ENCODE measurements at places on chromosomes 3 and 15. TPM values are rescaled to one million over a fixed set of nuclear protein-coding genes. Genes with fewer than 3 reads are reported as not detected.

Gene OXSR1
- 50.3 TPM for total RNA-seq

Gene SLC27A2
- not detected for total RNA-seq

Gene SPINK8
- not detected for total RNA-seq

Gene IL5RA
- not detected for total RNA-seq

Gene CSPG5
- total RNA-seq = under 0.01 TPM

Gene USP50
- 1.1 TPM for total RNA-seq

Gene SPATA12
- total RNA-seq = not detected

Gene KLHL6
- total RNA-seq = under 0.01 TPM

Gene TMEM108
- total RNA-seq = 0.36 TPM

Gene KLF15
- total RNA-seq = 4.4 TPM

Gene PPP2R3A
- 23.9 TPM for total RNA-seq

Gene ADAMTSL3
- total RNA-seq = 0.72 TPM

Gene PSMA4
- total RNA-seq = 209 TPM

Gene MEX3B
- 11.2 TPM for total RNA-seq

Gene LEKR1
- 1.5 TPM for total RNA-seq

Gene P2RY14
- total RNA-seq = not detected

Gene ST8SIA2
- total RNA-seq = 0.29 TPM

Gene MOBP
- total RNA-seq = not detected

Gene CD276
- 154 TPM for total RNA-seq

Gene PAQR5
- total RNA-seq = 1.1 TPM

Gene XCR1
- total RNA-seq = not detected

Gene EIF4G1
- total RNA-seq = 215 TPM

Gene KBTBD13
- not detected for total RNA-seq

Gene MEIS2
- total RNA-seq = 17.7 TPM

Gene CEP152
- total RNA-seq = 4.3 TPM

Gene SYNPR
- total RNA-seq = not detected

Gene CPNE9
- not detected for total RNA-seq

Gene ILDR1
- not detected for total RNA-seq

Gene ATP13A4
- not detected for total RNA-seq

Gene AMIGO3
- 0.29 TPM for total RNA-seq

Gene GRK7
- not detected for total RNA-seq

Gene SI
- total RNA-seq = not detected

Gene ECE2
- not detected for total RNA-seq

Gene MUC4
- total RNA-seq = not detected

Gene CAMK2N2
- total RNA-seq = not detected

Measured in osteoblast (primary cell).